ENCODE measurements at places on chromosomes 16 and 17.

GRCh38 chr17:15952916-15953790 lies 8.2 kb downstream of the ADORA2B start:
- no peak for DNase-seq

DNA sequence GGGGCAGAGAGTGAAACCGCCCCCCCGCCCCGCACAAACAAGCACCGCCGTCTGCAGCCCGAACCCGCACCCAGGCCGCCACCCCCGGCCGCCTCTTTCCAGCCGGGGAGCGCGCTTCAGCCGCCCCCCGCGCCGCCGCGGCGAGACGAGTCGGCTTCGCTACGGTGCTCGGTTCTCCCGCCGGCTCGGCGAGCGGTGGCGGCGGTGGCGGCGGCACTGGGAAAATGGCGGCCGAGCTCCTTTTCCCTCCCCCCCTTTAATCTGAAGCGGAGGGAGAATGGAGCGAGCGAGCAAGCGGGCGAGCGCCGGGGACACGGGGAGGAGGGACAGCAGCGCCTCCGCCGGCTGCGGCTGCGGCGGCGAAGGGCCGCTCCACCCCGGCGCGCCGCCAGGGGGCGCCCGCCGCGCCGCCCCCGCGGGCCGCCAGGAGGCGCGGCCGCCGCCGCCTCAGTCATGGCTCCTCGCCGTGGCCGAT lies at the start of gene KANSL1:
KANSL1 (minus strand) TSS at position 279 of the 475 bp plus-strand sequence. CDS start 21,286 bp downstream, outside the sequence.
- DNase-seq: peak; percentile 89

DNA sequence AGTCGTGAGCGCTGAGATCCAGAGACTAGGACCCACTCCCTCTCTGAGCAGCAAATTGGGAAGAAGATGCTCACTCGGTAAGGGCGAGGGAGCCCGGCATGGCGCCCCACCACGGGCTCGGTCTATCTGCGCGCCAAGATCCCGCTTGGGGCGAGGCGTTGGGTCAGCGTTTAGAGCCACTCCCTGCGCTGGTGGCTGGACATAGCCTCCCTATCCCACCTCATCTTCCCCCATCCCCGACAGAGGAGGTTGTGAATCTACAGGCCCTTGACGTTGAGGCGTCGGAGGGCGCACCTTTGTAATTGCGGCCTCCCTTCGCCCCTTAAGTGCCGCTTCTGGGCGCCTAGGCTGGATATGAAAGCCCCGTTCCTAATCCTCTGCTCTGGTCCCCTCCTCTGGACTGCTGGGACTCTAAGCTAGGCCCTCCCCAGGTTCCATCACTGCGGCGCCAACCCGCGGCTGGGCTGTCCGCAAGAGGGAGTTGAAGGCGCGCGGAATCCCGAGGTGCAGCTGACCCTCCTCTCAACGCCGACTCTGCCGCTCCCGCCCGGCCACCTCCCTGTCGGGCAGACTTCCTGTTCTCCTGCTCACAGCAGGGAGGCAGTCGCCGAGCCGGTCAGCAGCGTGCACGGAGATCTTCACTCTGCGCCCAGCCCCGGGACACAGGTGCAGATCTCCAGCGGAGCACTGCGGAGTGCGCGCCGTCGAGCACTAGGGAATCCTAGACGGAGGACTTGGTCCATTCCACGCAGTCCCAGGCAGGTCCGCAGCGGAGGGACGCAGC lies 16.1 kb upstream of the HOXB9 start:
- no peak for DNase-seq

DNA sequence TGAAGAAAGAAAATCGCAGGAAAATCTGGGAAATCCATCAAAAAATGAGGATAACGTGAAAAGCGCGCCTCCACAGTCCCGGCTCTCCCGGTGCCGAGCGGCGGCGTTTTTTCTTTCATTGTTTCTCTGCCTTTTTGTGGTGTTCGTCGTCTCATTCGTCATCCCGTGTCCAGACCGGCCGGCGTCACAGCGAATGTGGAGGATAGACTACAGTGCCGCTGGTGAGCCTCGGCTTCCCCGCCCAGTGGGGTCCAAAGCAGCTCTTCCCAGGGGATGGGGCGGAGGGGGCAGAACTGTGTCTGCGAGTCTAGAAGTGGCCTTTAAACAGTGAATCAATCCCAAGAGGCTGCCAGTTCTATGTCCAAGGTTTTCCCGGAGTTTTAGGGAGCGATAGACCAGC lies 19.8 kb downstream of the FAM234A start:
- no peak for DNase-seq

DNA sequence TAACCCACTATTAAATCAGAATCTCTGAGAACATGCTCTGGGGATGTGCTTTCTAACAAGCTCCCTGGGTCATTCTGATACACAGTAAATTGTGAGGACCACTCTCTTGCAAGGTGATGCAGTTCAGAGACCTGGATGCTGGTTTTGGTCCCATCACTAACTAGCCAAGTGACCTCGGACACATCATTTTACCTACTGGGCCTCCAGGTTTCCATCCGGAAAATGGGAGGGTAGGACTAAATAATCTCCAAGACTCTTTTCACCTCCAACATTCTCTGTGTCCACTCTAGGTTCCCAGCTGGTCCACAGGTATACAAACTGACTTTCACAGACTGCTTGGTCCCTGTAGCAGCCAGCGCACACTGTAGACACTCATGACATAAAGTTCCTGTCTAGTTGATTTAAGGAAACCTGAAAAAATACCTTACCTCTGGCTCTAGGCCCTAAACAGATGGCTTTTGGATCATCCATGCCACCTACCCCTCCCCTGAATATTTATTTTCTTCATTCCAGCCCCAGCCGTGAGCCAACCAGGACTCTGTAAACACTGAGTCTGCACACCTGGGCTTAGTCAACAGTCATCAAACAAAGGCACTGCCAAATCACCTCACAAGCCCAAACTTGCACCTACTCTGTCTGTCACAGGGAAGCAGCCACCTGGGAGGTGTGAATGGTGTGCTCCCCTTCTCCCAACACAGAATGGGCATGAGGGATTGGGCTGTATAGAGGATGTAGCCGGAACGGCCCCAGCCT lies 51.3 kb upstream of the MRPS23 start:
- DNase-seq: no peak

DNA sequence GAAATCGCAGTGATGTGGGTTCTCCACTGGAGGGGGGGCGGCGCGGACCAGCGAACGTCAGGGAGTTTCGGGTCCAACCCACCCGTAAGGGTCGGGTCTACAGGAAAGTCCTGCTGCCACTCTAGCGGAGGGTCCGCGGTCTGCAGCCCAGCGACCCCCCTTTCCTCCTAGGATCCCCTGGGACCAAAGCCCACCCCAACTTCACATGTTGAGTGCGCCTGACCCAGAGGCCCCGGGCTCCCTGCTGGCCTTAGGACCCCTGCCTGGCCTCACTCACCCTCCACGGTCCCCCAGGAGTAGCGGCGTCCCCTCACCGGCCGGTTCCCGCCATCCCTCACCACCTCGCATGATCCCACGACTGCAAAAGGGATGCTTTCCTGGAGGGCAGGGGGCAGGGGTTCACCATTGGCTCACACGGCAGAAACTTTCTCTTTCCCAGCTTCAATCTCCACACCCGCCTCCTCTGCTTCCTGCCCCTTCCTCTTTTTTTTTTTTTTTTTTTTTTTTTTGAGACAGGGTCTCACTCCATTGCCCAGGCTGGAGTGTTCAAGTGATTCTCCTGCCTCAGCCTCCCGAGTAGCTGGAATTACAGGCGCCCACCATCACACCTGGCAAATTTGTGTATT lies 3.1 kb downstream of the SEPTIN1 start:
- DNase-seq: no peak

- no peak for DNase-seq
Measured at GRCh38 chr17:83031321-83031945, 48.0 kb upstream of the METRNL start.

DNA sequence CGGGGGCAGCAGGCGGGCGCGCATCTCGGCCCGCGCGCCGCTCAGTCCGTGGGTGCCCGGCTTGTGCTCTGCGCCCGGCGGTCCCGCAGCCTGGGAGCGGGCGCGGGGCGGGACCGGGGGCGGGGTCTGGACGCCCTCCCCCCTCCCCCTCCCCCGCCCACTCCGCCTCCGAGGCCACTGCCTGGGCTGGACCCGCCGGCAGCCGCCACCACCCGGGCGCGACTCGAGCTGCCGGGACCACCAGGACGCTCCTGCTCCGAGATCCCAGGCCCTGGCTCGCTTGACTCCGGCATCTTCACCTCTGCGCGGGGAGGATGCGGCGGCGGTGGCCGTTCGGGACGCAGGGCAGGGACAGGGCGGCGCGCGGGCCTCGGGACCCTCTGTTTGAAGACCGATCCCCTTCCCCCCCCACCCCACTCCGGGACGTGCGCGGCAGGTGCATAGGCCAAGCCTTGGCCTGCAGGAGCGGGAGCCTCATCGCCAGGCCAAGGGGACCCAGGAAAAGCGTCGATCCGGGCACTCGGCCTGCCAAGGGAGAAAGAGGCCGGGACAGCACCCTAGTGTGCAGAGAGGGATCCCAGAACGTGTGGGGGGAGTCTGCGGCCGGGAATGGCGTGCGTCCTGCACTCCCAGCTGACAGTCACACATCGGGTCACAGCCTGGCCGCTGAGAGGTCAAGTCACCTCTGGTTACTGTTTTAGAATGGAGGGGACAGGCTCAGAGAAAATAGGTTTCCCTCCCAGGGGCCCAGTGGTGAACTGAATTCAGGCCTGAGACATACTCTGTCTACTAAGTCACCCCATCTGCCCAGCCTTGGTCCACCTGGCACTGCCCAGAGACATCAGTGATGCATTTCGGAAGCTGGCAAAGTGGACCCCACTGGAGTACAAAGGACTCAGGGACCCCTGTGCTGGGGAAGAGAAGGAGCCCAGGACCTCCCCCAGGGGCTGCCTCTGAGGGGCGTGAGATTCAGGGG lies at the start of gene HS3ST6:
HS3ST6 (minus strand) TSS at position 65 of the 976 bp plus-strand sequence. CDS start 92 bp downstream, outside the sequence.
- DNase-seq: no peak

DNA sequence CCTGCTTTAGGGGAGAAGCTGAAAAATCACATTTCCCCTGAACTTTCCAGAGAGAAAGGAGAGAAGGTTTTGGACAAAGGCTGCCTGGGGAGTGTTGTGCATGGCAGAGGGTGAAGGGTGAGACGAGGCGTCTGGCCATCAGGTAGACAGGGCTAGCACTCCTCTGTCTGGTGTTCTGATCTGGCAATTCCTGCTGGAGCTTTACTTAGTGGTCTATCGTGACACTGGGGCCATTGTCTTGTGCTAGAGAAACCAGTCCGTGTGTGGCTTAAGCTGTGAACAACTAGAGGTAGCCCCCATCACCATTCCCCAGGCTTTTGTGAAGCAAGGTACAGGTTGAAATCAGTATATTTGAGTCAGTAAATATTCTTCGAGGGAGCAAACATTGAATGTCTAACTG lies 8.5 kb downstream of the RHBDL3 start:
- DNase-seq: no peak

DNA sequence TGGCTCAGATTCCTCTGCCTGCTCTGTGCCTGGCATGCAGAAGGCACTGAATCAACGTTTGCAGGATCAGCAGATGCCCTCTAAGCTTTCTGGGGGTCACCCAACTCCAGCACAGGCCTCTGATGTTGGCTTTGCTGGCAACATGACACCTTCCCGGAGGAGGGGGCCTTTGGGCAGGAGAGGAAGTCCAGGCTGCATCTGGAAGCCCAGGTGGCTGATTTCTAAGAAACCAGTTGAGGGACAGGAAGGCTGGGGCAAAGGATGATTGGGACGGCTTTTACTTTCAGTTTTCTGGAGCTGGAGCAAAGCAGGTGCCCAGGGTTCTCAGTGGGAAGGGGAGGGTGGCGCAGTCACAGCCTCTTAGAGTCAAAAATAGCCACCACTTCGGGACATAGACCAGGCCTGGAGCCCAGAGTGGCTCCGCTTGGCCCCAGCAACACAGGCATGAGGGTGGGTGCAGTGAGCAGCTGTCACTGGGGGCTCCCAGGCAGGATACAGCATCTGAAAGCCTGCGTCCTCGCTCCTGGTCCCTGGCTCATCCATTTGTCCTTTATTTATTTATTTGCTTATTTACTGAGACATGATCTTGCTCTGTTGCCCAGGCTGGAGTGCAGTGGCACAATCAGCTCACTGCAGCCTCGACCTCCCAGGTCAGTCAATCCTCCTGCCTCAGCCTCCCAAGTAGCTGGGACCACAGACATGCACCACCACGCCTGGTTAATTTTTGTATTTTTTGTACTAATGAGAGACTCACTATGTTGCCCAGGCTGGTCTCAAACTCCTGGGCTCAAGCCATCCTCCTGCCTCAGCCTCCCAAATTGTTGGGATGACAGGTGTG lies 15.1 kb downstream of the SOCS1 start:
- no peak for DNase-seq

DNA sequence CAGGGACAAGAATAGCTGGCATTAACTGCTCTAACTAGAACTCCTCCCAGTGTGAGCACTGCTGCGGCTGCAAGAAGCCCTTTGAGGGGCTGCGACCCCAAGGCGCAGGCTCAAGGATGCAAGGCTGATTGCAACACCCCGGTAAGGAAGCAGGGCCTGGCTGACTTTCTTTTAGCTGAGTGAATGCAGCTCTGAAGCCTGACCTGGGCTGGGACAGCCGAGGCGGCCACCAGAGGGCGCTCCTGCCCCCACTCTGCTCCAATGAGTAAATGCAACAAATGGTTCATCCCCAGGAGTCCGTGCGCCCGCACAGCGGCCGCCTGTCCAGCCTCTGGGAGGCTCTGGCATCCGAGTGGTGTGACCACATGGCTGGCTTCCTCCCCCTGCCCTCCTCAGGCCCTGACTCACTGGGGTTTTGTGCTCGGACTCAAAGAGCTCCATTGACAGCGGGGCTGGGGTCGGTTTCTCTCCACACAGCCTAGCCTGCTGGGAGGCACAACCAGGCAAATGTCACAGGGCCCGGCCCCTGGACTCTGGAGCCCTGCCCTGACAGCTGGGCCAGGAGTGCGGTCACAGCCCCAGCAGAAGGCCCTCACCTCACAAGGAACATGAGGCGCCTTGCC lies at the start of gene SMIM5:
SMIM5 (plus strand) TSS at position 572 of the 623 bp plus-strand sequence. CDS start 6,768 bp downstream, outside the sequence.
- peak; percentile 78 for DNase-seq

- DNase-seq: no peak
Measured at GRCh38 chr16:50083996-50084395, 18.2 kb downstream of the HEATR3 start.

DNA sequence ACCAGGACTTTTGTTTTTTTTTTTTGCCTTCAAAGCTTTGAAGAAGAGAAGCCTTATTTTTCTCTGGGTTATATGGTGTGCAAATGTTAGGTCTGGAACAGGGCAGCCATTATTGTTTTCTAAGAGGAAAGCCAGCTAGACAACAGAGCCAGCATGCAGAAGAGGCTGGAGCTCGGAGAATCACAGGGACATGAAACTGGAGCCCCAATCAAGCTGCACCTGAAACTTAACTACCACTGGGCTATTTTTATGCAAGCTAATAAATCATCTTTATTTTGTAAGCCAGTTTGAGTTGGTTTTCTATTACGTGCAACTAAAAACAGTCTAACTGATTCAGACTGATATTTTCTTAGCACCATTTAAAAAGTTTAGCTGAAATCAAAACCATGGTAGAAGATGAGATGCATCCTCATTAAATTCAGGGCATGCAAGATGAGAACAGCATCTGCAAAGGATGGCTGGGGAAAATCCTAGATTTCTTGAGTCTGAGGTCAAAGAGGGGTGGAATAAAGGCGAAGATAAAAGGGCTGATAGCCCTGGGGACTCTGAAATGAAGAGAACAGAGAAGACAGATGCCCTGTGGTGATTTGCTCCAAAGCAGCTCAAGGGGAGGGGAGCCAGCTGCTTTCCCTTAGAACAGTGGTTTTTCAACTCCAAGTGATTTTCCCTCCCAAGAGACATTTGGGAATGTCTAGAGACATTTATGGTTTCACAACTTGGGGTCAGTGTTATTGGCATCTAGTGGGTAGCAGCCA lies 177.1 kb upstream of the WSCD1 start:
- no peak for DNase-seq

GRCh38 chr17:55563363-55563762 lies 52.1 kb upstream of the SMIM36 start:
- no peak for DNase-seq

- no peak for DNase-seq
Measured at GRCh38 chr16:66167564-66168291, 198.8 kb upstream of the CDH5 start.

All from activated T-cell treated with anti-CD3 and anti-CD28 coated beads for 48 hours (primary cell).